ENCODE measurements at places on chromosomes 6 and 20.
A peak's percentile ranks its signal among the peaks of the same experiment; 100 is the strongest.

DNA sequence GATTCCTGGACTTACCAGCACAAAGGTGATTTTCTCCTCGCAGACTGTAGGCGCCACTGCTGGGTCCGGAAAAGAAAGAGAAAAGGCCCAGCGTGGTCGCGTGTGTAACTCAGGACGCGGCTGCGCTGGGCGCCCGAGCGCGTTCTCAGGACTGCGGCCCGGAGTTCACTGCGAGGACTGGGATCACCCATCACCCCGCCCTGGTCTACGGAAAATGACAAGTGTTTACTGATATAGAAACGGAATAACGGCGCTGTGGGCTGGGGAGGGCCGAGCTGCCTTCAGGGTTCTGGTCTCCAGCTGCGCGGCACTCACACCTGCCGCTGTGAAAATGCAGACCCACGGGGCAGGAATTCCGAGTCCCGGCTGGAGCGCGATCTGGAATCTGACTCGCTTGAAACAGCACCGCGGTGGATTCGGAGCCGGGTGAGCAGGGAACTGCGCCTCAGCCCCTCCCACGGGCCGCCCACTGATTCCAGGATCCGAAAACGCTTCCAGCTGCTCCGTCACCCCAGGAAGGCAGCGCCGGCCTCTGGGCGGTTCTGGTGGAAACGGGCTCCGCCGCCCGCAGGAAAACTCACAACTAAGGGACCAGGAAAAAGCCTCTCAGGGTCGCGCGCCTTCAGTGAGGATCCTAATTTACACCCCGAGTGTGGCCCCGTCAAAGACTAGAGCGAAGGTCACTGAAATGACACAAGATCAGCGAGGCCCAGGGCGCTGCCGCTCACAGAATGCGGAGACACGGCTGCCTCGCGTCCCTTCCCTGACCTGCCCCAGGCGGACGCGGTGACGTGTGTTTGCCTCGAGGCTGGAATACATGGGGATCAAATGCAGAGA, 34.5 kb downstream of the HLA-A start:
- peak; percentile 30 for DNase-seq

DNA sequence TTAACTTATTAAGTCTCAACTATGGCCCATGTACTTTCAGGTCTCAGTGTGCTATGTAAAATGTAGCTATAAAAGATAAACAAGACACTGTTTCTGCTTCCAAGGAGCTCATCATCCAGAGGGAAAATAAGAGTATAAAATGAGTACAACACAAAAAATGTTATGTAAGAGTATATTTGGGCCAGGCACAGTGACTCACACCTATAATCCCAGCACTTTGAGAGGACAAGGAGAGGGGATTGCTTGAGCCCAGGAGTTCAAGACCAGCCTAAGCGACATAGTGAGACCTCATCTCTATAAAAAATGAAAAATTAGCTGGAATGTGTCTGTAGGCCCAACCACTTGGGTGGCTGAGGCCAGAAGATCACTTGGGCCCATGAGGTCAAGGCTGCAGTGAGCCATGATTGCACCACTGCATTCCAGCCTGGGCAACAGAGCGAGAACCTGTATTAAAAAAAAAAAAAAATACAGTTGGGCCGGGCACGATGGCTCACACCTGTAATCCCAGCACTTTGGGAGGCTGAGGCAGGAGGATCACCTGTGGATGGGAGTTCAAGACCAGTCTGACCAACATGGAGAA, 124.0 kb downstream of the EDN1 start:
- DNase-seq, result no peak

DNA sequence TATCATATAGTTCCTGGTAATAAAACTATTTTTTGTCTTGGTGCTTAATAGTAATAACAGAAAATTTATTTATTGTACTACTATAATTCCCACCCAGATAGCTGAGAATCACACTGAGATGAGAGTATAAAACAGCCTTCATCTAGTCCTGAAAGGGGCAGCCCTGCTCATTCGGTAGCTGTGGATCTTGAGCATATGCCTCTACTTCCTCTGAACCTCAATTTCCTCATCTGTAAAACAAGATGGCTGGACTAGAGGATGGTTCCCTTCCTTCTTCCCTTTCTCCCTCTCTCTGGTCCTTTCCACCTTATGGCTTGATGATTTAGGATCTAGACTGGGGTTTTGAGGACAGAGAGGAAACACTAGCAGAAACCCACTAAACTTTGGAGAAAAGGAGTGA, 15.0 kb downstream of the FKBP5 start:
- DNase-seq, result no peak

DNA sequence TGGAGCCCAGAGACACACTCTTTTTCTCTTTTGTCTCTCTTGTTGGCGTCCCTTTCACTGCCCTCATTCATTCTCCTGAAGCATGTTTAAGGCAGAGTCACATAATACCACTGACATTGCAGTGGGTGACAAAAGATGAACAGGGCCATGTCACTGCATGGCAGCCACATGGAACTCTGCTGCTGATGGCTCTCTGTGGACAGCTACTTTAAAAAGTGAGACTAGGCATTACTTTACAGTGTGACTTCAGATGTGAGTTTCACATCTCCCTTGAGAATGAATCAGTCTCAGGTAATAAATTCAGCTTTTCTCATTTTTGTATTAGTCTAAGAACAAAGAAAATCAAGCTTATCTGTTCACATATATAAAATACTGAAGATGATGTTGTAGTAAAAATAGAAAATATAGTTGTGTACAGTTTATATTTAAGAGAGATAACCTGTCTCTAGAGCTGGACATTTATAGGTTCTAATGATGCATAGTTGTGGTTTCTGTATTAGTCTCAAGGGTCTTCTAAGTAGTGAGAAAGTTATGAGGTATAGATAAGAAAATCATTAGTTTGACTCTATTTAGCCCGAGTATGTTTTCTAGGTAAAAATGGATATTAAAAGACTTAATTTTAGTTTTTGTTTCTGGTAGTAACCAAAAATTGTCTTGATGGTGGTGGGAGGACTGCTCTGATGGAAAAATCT, 6.1 kb downstream of the MRS2 start:
- no peak for DNase-seq

GRCh38 chr6:42068872-42069522, 18.7 kb downstream of the TAF8 start:
- DNase-seq, result no peak

- no peak for DNase-seq
Measured at GRCh38 chr6:24891004-24891403, 44.8 kb downstream of the RIPOR2 start.

DNA sequence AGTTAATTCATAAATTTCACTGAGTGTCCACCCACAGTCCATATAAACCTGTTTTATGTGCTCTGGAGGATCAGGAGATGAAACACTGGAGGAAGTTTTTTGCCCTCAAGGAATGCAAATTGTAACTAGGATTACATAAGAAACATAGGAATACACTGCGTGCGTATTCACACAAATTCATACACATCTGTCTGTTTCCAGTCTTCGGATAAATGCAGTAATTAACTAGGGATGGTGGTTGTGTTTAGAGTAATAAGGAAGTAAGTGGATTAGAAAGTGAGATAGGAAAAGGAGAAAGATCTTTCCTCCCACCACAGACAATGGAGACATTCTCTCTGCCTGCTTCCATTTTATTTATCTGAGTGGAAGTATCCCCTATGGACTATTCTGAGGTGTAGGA, 35.7 kb upstream of the POPDC3 start:
- DNase-seq, result no peak

DNA sequence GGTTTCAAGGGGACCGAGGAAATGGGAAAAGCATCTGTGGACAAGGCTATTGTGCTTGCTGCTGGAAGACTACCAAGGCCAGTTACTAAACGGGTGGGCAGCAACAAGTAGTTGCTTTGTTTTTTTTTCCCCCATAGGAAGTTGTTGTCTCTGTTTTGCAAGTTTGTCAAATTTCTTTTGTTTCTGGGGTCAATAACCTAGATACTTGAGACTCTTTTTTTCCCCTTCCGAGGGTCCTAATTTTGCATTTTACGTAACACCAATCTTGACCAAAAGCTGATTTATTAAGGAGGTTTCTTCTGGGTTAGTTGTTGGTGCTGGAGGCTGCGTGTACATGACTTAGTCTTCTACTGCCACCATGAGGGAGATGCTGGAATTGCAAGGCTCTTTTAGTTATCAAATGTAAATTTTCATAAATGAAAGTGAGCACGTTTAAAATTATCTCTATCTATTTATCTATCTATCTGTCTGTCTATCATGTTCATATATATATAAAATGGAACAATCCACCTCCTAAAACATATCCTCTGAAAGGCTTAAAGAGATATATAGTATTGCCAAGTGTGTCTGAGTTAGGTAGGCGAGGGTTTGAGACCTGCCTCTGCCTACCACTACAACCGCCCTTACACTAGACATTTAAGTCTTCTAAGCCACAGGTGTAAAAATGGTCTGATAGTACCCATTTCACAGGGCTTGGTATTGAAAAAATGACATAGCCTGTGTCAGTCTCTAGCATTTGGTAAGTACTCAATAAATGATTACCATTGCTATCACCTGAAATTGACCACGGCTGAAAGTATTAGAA, 60.2 kb downstream of the GCLC start:
- peak; percentile 5 for DNase-seq

DNA sequence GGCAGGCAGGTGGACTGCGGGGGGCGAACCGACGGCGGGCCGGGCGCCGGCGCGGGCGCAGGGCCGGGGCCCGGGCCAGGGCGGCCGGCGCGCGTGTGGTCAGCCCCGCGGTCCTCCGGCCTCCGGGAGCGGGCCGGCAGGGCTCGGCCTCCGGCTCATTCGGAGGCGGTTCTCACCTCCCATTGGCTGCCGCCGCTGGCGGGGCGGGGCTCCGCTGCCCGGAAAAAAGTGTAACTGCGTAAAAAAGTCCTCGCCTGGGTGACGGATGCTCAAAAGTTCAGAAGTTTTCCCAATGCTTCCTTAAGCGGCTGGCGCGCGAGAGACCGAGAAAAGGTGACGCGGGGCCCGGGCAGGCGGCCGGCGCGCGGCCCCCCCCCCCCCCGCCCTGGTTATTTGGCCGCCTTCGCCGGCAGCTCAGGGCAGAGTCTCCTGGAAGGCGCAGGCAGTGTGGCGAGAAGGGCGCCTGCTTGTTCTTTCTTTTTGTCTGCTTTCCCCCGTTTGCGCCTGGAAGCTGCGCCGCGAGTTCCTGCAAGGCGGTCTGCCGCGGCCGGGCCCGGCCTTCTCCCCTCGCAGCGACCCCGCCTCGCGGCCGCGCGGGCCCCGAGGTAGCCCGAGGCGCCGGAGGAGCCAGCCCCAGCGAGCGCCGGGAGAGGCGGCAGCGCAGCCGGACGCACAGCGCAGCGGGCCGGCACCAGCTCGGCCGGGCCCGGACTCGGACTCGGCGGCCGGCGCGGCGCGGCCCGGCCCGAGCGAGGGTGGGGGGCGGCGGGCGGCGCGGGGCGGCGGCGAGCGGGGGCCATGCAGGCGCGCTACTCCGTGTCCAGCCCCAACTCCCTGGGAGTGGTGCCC, at the start of gene FOXC1:
FOXC1 (plus strand) TSS at position 268 of the 849 bp plus-strand sequence; CDS start at position 799, 531 bp downstream.
- DNase-seq, result no peak

DNA sequence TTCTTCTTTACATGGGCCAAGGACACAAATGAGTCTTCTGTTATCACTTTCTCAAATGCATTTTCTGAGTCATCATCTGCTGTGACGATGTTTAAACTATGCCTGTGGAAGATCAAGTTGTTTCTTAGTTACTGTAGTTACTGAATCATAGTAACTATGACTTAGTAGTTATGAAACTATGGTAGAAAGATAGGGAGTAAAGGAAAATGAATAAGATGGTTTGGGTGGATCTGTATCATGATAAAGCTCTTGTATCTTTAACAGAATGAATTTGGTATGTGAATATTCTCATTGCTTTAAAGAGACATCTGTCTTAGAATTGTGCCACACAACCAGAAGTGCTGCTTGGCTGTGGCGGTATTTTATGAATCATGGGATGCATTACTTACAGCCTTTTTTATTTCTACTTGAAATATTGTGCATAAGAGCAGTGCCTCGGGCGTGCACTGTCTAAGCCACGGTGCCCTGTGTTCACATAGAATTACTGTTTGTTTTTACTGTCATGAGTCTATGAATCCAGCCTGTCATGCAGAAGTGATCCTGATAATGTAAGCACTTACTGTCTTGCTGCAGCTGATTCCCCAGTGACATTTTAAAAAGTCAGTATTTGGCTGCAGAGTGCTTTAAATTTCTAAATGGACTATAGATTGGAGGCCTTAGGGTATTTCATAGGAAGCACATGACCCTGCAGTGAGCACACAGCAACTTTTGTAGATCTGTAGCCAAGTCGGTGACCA, 215.2 kb downstream of the TMEM242 start:
- no peak for DNase-seq

- no peak for DNase-seq
Measured at GRCh38 chr20:61638802-61639585, 386.9 kb downstream of the CDH4 start.

- DNase-seq, result no peak
Measured at GRCh38 chr6:133978896-133979240, 25.8 kb downstream of the TBPL1 start.

DNA sequence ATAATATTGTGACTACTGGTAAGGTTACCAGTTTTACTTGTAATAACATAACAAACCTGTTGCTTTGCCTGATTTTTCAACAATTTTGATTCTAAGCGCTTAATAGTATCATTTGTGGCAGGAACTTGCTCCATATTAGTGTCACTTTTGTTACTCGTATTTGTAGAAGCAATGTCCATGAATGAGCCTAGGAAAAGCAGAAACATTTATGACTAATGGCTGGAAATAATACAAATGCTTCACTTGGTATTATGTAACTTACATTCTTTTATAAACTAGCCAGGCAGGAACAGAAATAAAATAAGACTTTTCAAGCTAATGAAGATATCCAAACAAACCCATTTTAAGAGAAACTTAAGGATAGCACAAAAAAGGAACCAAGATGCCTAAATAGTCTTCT, 38.9 kb downstream of the MAP3K7 start:
- no peak for DNase-seq

DNA sequence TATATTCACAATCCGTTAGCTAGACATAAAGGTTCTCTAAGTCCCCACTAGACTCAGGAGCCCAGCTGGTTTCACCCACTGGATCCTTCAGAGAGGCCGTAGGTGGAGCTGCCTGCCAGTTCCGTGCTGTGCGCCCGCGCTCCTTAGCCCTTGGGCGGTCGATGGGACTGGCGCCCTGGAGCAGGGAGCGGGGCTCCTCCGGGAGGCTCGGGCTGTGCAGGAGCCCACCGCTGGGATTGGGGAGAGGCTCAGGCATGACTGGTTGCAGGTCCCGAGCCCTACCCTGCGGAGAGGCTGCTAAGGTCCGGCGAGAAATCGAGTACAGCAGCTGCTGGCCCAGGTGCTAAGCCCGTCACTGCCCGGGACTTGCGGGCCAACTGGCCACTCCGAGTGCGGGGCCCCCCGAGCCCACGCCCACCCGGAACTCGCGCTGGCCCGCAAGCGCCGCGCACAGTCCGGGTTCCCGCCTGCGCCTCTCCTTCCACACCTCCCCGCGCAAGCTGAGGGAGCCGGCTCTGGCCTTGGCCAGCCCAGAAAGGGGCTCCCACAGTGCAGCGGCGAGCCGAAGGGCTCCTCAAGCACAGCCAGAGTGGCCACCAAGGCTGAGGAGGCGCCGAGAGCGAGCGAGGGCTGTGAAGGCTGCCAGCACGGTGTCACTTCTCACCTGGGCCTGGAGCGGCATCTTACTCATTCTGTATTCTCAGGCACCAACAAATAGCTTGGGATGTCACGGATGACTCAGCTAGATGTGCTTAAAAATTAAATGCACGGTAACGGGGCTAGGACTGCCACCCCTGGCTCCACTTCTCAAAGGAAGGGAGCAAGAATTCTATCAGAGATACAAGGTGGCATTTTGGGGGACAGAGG, 44.1 kb downstream of the IRF4 start:
- no peak for DNase-seq

Measured in NCI-H187 (cell line).